ENCODE measurements at places on chromosomes 13 and 19.

DNA sequence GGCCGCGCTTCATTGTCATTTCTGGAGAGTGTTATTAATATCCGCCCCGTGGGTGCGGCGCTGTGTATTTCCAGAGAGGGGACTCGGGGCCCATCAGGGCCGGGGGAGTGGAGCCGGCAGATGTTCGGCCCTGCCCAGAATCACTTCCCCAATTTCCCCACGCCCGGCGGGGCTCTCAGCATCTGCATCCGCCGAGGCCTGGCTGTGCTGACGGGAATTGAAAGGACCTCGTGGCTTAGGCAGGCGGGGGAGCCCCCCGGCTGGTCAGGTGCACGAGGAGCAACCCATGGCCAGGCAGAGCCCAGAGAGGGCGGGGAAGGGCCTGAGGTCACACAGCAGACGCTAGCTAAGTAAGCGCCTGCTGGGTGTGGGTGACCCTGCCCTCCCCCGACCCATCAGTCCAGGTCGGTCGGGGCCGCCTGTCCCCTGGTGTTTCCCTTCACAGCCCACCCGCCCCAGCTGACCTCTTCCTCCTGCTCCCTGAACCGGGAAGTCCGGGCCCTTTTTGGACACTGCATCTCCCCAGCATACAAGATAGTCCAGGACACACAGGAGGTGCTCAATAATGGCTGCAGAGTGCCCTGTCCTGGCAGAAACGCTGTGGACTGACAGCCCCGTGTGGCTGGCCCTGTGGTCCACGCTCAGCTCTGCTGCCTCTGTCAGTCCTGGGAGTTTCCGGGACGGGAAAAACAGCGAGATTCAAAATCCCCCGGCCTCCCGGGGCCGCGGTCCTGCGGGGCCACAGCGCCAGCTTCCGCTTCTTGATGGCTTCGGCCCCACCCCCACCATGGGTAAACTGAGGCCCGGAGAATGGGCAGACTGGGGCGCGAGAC lies 22.1 kb downstream of the ARID3A start:
- no peak for DNase-seq

- DNase-seq, result no peak
Observed at GRCh38 chr19:11450570-11451326, 15.3 kb downstream of the PRKCSH start.

DNA sequence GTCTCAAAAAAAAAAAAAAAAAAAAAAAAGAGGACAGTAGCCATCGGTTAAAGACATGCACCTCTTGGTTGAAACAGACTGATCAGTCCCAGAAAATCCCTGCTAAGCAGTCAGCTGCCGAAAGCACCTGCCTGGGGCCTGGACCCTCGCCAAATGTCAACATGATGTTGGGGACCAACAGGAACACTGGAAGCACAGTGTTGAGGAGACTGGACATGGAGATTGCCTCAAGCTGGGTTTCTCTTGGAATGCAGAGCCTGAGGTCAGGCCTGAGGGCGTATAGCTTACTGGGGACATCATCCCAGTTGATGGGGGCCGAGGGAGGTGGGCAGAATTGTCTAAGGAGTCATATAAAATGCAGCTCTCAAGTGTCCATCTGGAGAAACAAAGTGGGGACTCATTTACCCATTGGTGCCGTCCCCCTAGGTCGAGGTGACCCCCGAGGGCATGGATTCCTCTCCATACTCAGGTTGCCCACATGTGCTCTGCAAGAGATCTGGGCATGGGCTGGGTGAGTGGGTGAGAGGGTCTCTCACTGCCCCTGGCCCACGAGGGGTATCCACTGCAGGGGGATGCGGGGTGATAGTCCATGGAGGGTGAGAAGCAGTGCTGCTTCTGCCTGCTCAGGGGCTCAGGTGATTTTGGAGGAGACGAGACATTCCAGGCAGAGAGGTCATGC lies 164.5 kb downstream of the URI1 start:
- DNase-seq, result no peak

GRCh38 chr19:41895745-41896580 lies 13.0 kb downstream of the ARHGEF1 start:
- DNase-seq, result no peak

- no peak for DNase-seq
Observed at GRCh38 chr19:39701291-39701690, 3.0 kb upstream of the LGALS14 start.

DNA sequence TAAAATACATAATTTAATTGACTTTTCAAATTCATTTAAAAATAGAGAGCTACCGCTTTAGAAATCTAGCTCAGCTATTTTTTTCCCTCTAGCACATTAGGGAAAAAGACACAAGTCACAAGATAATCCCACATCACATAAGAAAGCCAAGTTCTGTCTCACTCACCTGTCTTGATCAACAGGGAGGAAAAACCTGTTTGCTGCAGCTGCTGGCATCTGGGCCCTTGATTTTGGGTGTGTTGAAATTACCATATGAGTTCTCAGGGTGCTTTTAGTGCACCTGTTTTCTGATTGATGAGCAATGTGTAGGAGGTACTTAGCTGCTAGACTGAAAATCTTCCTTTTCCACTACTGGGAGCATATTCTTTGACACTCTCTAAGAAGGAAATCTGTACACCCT lies 53.8 kb downstream of the ZDHHC20 start:
- DNase-seq, result no peak

- DNase-seq, result no peak
Observed at GRCh38 chr13:108925070-108925469, 295.7 kb downstream of the MYO16 start.

GRCh38 chr13:97113231-97114001 lies 108.7 kb upstream of the MBNL2 start:
- no peak for DNase-seq

GRCh38 chr13:65914716-65915115 lies 1315.4 kb downstream of the PCDH9 start:
- DNase-seq, result no peak

DNA sequence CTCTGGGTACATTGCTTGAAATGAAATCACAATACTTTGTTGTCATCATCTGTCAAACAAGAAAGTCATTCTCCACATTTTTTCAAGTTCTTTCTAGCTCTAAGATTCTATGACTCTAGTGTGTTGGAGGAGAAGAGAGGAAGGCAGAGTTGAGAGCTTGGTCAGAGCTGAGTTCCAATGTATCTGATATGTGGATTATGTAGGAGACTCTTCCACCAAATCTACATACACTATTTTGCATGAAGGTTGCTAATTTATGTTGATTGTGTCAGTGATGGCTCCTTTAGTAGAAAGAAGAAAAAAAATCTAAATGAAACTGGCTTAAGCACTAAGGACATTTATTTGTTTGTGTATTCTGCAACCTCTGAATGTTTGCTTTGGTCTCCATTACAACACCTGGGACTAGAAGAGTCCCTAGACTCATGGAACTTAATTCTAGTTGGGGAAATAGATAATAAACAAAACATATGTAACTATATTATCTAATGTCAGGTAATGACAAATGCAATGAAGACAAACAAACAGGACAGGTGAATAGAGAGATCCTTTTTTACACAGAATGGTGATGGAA lies 691.9 kb downstream of the UQCRFS1 start:
- DNase-seq, result no peak

DNA sequence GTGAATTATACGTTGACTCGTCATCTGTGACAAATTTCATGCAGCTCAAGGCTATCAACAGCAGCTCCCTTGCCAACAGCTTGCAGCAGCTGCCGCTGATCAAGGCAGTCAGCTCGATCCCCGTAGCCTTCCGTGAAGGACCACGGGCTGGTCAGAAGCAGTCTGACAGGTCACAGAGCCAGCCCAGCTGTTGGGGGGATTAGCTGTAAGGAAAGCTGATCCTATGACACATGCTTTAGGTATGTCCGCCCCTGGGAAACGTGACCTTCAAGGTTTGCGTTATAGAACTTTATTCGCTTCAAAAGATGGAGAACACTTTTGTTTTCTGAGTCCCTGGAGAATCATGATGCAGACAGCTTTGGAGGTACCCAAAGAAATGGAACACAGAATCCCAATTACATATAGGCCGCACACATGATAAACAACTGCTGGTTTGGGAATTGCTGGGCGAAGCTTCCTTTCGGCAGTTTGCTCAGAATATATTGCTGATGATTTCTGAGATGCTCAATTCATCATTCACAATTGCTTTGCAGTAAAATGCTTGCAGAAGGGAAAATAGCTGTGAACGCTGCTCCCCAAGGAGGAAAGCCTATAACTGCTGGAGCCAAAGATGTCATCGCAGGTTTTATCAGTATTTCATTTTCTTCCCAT lies 62.6 kb upstream of the USP29 start:
- no peak for DNase-seq

GRCh38 chr13:56352901-56353300 lies 787.8 kb upstream of the PRR20A start:
- no peak for DNase-seq

- DNase-seq, result no peak
Observed at GRCh38 chr19:1863328-1863637, at the start of gene KLF16. Gene KLF16 (minus strand): TSS chr19:1863579. CDS start chr19:1863497, 82 bp downstream.

DNA sequence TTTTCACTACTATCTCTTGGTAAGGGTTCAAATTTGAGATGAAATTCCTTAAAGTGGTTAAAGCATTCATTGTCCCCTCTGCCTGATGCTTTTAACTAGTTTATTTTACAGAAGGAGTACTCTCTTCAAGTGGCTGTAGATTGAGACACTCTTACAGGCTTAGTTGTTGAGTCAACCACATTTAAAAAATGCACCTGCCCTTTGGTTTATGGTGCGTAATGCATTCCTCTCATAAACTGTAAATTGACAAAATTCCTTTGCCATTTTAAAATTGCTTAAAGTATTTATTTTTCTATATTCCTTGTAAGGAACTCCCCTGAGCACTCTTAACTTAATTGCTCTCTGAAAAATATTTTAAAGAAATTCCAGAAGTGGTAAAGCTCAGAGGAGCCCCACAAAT lies 826 bp upstream of the GPC5 start:
- DNase-seq, result no peak

DNA sequence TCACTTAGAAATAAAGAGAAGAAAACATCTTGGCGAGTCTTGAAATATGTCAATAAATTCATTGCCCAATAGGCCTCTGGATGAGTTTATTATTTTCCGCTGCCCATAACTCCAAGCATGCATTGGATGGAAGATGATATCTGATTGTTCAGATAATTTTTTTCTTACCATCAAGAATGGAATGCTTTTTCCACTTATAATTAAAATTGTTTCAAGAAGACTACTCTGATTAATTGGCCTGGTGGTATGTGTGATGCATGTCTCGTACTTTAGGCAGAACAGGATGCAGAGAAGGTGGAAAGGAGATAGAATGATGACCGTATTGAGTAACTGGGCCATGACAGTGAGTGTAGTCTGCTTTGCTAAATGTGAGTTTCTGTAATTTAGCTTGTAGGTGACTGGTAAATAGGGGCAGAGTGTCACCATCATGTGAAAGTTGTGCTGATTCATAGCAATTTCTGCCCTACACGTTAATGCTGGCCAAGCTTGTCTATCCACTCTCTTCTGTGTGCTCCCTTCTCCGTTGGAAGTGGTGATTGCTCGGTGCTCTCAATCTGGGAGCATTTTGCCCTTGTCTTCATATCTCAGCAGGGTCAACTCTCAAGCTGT lies 13.5 kb upstream of the SPATA13 start:
- no peak for DNase-seq

- DNase-seq, result no peak
Observed at GRCh38 chr19:9645472-9645871, 24.4 kb upstream of the ZNF561 start.

DNA sequence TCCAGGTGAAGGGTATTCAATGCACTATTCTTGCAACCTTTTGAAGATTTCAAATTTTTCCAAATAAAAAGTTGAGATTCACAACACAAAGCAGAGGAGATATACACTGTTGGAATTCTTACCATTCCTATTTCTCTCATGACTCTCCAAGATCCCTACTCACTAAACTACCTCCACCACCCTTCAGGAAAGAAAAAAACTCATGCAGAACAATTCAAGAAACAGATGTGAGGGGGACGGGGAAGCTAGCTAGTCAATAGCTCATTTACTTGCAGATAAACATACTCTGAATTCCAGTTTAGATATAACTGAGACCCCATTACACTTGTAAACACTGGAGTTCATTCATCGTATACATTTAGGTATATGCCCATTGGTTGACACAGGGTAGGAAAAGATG lies 90.0 kb upstream of the SERP2 start:
- no peak for DNase-seq

GRCh38 chr19:13993590-13994300 lies 12.4 kb downstream of the RFX1 start:
- DNase-seq, result no peak

DNA sequence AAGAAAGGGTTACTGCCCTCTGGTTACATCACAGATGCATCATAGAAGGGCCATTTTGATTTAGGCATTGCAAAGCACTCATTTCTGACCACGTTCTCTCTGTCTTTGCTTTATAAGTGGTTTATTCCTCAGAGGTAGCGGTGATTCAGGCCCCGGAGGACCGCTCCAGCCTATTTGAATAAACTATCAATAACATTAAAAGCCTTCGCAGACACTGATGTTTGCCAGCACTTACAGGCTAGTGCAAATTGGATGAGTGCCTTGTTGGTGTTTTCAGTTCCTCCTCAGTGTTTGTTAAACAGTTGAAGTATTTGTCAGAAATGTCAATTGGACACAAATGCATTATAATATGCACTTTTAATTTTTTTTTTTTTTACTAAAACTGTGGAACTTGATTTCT lies 120.2 kb downstream of the RXFP2 start:
- no peak for DNase-seq

DNA sequence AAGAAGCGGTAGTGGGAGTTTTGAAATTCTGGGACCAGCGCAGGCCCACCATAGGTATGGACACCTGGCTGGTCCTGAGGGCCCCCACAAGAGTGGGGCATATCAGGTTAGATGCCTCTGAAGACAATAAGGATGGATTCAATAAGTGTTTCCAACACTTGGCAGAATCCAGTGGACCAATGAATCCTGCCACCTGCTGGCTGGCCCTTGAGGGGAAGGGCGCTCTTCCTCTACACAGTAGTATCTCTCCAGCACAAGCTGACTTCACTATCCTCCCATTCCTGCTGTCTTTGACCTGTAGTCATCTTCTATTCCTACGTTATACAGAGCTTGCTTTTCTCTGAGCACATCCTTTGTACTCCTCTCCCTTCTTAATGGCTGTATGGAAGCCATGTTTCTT lies 199.7 kb upstream of the TSHZ3 start:
- DNase-seq, result peak; percentile 6

GRCh38 chr13:46481166-46481565 lies 71.8 kb upstream of the LRCH1 start:
- no peak for DNase-seq

DNA sequence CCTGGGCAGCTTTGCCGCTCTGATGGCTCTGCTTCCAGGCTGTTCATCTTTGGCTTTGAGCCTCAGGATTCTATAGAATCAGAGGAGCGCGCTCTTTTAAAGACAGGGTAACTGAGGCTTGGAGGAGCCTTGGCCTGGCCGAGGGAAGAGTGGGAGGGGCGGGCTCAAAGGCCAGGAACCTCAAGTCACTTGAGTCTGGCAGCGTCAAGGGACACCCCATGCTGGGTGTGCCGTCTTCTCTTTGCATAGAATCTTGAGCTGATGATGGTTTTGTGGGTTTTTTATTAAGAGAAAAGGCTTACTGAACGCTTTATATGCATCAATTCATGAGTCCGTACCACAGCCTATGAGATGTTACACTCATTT lies 1.1 kb downstream of the PGLS start:
- DNase-seq, result no peak

DNA sequence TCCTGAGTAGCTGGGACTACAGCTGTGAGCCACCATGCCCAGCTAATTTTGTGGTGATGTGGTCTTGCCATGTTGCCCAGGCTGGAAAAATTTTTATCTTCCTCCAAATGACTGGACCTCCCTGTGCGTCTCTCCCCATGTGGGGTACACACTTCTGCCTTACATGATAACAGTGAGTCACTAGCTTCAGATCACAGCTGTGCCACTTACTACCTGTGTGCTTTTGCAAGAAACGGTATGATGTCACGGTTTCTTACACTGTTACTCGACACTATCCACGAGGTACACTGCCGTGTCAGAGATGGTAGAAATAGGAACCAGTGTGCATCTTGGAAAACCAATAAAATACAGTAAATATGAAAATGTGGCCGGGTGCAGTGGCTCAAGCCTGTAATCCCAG lies 17.5 kb upstream of the ZNF414 start:
- DNase-seq, result no peak

Measured in activated CD4-positive, alpha-beta T cell treated with anti-CD3 and anti-CD28 coated beads, Interleukin-2, Interleukin-6, amounts not matched to agents 100 ng/mL and 50 ng/mL, durations not matched to agents 16 hours and 8 hours (primary cell).